ENCODE measurements at places on chromosomes 7 and 10.
A peak's percentile ranks its signal among the peaks of the same experiment; 100 is the strongest.

DNA sequence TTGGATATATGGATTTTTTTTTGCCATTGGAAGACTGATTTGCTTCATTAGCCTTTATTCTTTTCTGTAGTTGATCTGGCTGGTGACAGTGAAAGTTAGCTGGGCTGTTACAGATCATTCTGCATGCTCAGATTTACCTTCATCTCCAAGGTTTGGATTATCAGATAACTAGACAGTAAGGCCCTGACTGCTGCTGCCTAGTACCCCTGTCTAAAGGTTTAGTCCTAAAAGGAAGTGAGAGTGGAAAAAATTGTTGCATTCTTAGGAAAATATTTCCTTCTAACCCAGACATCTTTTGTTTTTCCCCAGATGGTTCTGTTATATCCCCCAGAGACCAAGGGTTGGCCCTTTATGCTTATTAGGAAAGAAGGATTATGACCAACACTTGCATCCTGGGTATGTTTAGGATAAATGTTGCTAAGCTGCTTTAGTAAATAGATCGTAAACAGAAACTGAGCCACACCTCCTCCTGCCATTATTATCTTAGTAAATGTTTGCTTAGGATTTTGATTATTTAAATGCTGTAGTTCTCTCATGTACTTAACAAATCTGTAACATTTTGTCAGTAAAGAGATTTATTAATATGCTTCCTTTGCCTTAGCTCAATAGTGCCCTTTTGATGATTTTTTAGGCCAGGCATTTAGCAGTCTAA is 44.4 kb downstream of the MCU start:
- peak; percentile 73 for DNase-seq

DNA sequence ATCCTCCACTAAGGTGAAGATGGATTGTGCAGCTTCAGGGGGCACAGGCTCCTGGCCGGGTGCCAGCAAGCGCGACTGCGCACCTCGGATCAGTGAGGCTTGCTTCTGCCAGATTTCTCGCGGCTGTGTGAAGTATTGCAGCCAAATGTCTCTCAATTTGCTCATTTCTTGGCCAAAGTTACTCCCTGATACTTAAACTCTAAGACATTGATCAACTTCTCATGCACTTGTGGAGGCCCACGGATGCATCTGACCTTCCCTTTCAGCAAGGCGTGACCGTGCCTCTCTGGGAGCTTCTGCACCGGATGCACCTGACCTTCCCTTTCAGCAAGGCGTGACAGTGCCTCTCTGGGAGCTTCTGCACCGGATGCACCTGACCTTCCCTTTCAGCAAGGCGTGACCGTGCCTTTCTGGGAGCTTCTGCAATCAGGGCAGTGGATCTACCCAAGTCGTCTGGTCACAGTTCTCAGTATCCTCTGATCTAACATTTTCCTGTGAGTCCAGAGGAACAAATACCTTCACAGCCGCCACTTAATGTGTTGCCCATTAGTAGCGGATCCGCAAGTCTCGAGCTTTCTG is 248.3 kb downstream of the ADARB2 start:
- no peak for DNase-seq

- peak; percentile 58 for DNase-seq
These were observed 63.3 kb downstream of the NOC3L start for GRCh38 chr10:94299417-94299816.

- peak; percentile 71 for DNase-seq
These were observed 10.6 kb upstream of the LYZL2 start for GRCh38 chr10:30639946-30640786.
